Stimulated activated CD8-positive, alpha-beta memory T cell treated with anti-CD3 and anti-CD28 coated beads, Interleukin-7, amount 100 ng/mL, for 48 hours (primary cell): ENCODE measurements at places on chromosomes 1 and 21.

GRCh38 chr1:235015291-235015985 is 113.2 kb downstream of the TOMM20 start:
- DNase-seq: peak; percentile 53

DNA sequence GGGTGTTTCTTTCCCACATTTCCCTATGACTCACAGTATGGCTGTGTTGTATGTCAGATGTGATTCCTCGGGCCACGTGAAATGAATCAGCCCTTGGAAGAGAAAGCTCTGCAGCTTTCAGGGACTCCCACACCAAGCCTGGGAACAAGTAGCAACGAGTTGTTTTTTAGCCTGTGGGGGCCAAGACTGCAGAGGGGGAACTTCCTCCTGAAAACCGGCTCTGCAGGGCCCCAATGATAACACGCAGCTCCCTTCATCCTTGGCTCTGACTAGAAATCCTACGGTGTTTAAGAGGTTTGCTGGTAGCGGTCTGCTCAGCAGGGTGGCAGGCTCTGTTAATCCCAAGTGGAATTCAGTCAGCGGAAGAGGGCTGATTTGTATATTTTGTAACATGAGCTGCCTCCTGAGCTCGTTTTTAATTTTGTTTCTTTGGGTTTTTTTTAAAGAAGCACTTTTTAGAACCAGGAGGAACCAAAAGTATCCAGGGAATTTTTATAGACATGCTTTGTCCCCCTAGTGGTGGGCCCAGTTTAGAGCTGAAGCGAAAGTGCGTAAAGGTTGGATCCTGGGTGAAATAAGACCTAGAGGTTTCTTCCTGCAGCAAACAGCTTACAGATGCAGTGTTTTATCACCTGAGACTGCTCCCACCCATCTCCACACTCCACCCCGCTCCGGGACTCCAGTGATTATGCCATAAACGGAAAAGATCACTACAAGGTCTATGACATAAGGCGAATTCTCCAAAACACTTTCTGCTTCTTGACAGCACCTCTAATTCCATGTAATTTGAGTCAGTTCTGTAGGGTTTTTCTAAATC is 48.8 kb downstream of the LAMC2 start:
- DNase-seq: no peak

DNA sequence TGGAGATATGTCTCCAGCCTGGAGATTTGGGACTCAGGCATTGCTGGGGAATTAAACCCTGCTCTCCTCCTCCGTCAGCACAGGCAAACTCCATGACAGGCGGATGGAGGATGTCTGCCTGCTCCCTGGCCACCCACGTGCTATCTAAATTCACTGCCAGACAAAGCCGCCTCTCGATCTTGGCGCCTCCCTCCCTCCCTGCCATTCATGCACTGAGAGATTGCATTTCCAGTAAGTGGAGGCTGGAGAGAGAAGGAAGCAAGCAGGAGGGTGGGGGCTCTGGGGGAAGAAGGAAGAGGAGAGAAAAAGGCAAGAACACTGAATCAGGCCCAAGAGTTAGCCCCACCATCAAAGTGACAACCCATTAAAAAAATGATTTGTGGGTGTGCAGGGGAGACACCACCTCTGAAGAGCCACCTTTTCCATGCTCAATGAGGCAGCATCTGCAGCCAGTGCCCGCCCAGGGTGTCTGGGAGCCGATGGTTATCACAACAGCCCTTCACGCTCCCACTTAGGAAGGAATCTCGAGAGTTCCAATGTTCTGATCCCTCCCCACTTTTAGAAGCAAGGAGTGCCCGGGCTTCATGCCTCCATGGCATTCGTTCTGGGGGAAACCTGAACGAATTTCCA is 183.0 kb downstream of the HIVEP3 start:
- DNase-seq: no peak

GRCh38 chr1:5611851-5612250 is 380.4 kb downstream of the NPHP4 start:
- DNase-seq: no peak

GRCh38 chr1:15148941-15149340 is 4.6 kb upstream of the TMEM51 start:
- no peak for DNase-seq

DNA sequence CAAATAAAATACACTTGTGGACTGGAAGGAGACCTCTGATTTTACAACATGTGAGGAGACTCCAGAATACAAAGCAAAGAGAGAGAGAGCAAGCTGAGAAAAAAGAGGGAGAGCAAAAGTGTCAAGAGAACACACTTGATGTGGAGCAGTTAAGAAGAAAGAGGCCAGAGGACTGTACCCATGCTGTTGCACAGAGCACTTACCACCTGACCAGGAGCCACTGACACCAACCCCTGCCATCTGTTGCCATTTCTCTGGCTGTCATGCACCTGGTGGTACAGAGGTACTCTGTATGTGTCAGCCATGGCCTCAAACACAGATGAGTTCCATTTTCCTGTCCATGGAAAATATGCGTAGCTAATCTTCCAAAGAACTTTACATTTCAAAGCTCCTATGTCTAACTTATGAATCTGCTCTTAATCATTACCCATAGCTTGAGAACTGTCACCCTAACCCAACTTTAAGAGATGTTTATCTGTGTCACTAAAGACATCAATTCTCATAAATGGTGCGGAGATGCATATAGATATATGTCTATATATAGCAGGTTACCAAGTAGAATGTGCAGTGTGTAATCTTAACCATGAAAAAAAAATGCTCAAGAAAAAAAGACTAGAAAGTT is 32.8 kb upstream of the ABCD3 start:
- no peak for DNase-seq

DNA sequence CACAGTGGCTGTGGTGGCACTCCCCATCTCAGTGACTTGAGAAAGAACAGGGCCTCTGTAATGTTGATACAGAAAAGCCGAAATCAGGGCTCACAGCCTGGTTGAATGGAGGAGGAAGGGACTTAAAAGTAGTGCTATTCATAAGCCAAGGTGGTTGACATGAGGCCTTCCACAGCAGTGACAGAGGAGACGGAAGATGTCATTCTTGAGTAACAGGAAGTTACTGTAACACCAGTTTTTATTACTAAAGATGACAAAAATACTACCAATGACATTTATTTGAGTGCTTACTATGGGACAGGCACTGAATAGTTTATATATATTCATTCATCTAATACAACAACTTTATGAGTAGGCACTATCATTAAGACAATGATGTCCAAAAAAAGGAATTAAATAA is 52.8 kb upstream of the GNG12 start:
- no peak for DNase-seq

DNA sequence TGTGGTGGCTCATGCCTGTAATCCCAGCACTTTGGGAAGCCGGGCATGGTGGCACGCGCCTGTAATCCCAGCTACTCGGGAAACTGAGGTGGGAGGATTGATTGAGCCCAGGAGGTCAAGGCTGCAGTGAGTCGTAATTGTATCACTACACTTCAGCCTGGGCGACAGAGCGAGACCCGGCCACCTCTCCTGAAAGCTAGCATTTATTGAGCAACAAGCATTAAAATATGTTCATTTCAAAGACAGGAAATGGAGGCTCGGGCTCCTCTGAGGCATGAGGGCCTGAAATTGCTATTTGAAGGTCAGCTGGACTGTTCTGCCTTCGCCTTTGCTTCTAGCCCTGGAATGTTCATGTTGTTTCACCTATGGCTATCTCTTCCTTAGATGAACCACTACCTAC is 34.5 kb downstream of the SPATA21 start:
- no peak for DNase-seq

DNA sequence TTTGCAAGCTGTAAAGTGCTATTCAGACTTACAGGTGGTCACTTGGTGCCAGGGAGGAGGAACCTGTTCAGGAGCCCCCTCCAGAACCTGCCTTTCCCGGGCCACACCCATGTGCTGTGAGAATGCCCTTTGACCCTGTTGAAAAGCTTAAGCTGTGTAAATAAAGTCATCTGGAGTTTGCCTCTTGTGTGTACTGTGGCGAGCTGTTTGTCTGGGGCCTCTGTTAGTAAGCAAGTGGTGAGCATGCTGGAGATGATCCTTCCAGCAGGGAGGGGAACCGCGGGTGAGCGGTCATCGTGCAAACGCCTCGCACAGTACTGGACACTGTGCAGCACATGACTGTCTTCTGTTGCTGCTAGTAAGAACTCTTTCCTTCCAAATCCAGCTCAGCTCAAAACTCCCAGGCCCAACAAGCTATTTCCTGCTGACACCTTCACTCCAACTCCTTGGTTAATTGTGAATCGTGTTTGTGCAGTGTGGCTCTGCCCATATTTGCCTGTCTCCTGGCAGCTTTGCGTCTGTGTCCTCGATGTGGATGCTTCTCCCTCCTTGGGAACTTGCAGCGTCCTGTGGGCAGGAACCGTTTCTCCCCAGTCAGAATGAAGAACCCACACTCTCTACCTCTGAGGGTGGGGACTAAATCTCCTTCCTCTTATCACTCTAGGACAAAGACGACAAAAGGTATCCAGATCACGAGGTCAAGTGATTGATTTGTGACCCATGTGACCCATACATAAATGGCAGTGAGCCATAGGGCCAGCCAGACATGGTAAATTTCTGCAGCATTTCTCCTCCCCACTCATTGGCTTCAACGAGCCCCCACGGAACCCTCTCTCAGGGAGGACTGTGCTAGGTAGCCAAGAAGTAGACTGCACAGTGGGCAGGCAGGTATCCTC is 13.9 kb upstream of the BTG2 start:
- no peak for DNase-seq

DNA sequence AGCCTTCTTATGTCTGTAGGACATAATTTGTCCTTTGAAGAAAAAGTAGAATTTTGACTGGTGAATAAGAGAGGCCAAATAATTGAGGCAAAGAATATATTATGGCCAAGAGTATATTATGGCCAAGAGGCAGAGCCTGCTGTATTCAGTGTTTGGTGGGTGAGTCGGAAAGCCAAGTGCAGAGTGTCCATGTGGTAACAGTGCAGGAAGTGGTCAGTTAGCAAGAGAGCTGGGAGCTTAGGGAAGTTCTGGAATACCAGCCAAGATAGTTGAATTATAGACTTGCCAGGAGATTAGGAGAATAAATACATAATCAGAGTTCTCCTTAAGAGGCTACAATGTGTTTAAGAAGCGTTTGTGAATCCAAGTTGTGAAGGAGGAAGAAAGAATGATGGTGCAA is 131.5 kb upstream of the LMO4 start:
- no peak for DNase-seq

DNA sequence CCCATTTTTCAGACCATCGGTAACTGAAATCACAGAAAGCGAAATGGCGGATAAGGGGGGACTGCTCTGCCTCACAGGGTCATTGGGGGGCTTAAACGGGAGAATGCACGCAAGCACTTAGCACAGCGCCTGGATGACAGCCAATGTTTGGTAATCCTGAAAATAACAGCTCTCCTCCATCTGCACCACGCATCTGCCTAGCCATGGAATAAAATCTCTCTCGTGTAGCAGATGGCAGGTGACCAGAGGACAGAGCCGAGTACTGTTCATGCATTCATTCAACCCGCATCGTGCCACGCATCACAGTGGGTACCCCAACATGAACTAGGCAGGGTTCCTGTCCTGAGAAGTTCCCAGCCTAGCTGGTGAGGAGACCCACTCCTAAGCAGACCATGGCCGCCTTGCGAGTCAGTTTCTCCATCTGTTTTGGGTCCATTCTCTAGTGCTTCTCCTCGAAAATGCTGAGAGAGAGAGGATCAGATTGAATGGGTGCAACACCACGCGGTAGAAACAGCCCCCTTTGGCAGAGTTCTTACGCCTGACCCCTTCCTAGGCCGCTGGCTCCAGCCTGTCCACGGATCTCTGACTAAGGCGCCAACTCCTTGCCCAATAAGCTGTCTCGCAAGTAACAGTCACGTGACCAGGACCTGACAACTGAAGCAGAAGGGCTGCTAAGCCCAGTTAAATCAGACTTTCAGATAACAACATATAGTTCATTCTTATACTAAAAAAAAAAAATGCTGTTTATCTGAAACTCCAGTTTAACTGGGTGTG is 7.3 kb downstream of the SLC1A7 start:
- no peak for DNase-seq

GRCh38 chr1:30882678-30883388 is 25.7 kb downstream of the SDC3 start:
- no peak for DNase-seq

DNA sequence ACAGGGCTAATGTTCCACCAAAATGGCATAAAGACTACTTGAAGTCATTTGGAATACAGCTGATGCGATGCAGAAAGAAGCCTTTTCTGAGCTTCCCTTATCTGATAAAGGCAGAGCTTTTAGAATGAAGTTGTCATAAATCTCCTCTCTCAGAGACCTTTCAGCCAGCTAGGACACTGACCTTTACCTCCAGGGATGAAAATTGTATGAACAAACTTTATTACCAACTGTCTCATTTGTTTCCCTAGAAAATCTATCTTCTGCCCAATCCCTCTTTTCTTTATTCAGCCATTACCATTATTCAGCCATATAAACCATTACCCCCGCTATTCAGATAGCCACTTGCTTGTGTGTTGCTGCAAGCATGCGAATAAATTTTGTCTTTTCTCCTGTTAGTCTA is 29.7 kb upstream of the RNF2 start:
- no peak for DNase-seq

DNA sequence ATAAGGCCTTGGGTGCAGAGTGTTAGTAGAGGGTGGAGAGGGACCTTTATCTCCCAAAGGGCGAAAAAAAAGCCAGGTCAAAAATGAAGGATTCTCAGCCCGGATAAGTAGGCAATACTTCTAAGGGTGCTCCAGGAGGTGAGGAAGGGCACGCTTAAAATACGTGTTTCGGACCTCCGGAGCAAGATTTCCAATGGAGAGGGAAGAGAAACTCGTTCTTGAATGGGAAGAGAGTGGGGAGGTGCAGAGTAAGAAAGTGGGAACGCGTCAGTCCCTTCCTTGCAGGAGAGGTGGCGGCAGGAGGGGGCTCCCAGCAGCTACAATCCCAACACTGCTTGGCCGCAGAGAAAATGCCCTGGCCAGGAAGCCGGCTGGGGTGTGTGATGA is 581 bp downstream of the EFCAB14 start:
- no peak for DNase-seq

DNA sequence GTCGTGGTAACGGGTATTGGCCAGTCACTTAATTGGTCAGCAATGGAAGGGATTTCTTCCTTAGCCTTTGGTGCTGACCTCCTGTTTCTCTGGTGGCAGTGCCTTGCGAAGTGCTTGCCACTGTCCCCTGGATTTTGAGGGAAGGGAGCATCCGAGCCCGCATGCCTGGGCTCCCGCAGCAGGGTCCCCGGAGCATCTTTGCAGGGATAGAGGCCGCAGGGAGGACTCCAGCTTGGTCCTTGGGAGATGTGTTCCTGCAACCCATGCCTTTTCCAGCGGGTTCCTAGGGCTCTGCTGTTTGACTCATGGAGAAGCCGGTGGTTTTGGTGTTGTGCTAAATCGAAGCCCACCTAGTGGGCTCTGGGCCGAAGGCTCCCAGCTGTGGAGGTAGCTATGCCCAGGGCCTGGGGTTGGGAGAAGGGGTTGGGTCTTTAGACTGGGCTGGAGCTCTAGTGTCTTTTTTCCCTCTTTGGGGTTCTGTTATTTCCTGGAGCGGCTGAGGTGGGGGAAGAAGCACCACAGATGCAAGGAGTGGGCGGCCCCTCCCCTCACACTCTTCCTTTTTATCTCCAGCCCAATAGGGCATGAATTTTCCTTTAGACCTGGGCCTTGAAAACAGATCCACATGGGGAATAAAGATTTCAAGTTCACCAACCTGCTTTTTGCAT is 39.0 kb downstream of the PIK3CD start:
- DNase-seq: no peak
